ENCODE measurements at places on chromosomes 1 and 21.

GRCh38 chr21:35338881-35339632 lies 290.0 kb upstream of the RUNX1 start:
- DNase-seq: no peak

DNA sequence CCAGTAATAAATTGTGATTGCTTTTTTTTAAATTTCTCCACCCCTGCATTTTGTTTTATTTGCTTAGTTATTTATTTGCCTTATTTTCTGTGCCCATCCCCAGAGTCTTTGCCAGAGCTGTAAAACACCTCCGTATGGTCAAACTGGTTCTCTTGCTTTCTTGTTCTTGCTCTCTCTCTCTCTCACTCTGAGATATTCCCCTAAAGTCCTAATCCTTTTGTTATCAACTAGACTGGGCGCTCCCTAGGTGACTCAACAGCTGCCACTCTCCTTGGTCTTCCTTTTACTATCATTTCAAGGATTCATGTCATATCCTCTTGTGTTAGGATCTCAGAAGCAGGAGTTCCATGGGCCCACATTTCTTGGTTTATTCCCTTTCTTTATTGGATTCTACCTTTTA lies 160.0 kb downstream of the PRDM2 start:
- no peak for DNase-seq

DNA sequence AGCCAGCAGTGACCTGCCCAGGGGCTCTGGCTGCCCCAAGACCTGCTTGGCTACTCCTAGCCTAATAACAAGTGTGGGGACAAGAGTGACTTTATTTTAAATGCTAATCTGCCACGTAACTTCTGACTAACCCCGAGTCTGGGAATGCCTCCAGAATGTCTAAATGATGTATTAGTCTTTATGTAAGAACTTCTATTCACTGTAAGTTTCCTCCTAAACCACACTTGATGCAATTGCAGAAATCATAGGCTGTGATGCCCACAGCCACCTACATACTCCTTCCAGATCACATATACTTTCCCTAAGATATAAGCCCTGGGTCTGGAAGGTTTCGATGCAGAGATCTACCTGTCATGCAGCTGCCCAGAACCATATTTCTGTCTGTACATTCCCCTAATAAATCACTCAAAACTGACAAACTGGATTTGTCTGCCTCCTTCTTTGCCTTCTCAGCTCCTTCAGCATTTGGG lies 5.9 kb upstream of the VPS45 start:
- DNase-seq: no peak

DNA sequence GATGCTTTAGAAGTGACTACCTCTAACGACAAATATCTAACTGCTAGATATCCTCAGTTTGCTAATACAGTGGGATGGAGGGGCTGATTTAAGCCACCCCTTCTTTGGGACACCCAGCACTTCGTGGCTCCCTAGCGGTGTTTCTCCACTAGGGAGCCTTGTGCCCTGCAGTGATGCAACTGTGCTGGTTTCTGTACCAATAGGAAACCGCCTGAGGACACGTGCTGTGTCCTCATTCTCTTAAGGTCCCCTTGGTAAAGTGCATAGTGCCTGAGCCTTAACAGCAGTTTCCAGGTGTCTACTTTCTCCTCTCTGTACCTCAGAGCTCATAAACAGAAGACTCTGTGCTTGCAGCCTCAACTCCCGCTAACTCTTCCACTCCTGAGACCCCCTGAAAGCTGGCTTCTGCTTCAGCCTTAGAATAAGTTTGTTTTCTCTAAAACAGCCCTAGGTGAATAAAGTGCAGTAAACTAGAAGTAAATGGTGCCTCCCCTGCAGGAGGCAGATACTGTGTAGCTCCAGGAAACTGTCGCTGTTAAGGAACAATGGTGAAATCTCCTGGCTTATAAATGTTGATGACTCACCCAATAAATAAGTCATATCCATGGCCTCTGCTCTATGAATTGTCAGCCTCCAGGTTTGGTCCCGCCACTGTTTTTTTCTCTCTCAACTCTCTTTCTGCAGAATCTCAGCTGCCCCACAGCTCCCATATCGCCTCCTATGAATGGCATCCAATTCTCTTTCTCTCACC lies 130.4 kb downstream of the AK5 start:
- no peak for DNase-seq
